HT-29 (cell line): ENCODE measurements at places on chromosomes 7 and 10.

DNA sequence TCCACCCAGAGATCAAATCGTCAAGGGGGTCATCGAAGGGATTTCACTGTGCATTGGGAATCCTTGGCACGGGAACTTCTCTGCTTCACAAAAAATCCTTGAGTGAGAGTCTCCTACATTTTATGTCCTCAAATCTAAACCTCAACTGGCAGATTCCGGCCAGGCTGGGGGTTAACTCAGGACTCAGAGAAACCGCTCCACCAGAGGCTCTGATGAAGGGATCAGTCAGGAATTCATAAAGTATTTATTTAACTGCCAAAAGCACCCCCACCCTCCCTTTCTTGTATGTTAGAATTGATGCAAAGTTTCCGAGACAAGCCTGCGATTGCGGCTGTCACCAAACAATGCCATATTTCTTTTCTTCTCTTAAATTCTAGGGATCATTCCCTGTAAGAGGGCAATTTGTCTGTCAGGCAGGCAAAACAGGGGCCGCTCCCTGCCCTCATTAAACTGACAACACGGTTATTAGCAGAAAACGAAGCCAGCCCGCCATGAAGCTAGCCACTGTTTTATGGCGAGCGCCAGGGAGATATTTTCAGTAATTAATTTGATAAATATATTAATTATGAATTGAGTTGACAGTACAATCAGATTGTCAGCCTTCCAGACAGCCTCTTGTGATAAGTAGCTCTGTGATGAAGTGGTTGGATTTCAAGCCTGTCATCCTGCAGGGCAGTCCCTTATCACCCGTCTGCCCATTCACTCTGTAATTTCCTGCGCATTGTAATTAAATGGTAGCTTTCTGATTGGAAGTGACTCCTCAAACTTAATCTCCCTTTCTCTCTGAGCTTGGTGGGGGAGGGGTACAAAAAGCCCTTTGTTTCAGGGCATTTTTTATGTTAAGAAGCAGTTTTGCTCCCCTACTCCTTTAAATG, 153.0 kb upstream of the GPR26 start:
- no peak for DNase-seq

GRCh38 chr7:16404636-16405035, 16.7 kb downstream of the CRPPA start:
- DNase-seq, result no peak

- DNase-seq, result no peak
Observed at GRCh38 chr7:22845221-22845834, 22.7 kb upstream of the TOMM7 start.

GRCh38 chr10:77520290-77520689, 117.3 kb downstream of the KCNMA1 start:
- DNase-seq, result no peak

- no peak for DNase-seq
Observed at GRCh38 chr7:111710839-111711380, 148.6 kb upstream of the IMMP2L start.

GRCh38 chr10:80506189-80506575, 31.5 kb upstream of the SH2D4B start:
- peak; percentile 45 for DNase-seq

- DNase-seq, result no peak
Observed at GRCh38 chr10:58932577-58933314, 243.7 kb upstream of the PHYHIPL start.

GRCh38 chr10:31340343-31340742, 21.3 kb downstream of the ZEB1 start:
- DNase-seq, result no peak

- no peak for DNase-seq
Observed at GRCh38 chr7:20450536-20450935, 119.8 kb downstream of the ITGB8 start.

DNA sequence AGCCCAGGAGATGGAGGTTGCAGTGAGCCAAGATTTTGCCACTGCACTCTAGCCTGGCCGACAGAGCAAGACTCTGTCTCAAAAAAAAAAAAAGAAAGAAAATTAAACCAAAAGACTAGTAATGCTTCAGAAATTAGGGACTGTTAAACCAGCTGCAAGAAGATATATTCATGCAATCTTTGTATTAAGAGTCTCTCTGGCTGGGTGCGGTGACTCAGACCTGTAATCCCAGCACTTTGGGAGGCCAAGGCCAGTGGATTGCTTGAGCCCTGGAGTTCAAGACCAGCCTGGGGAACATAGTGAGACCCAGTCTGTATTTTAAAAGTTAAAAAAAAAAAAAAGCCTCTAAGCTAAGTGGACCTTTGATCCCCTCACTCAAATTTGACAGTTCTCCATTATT, 2.5 kb upstream of the HNRNPF start:
- no peak for DNase-seq

- DNase-seq, result no peak
Observed at GRCh38 chr7:99398891-99399445, 9.4 kb downstream of the PDAP1 start.

GRCh38 chr10:75441196-75441595, 9.8 kb downstream of the LRMDA start:
- DNase-seq, result no peak

- DNase-seq, result no peak
Observed at GRCh38 chr7:74138334-74138867, 35.8 kb upstream of the EIF4H start.

- DNase-seq, result no peak
Observed at GRCh38 chr7:155684543-155684942, 40.1 kb downstream of the RBM33 start.

DNA sequence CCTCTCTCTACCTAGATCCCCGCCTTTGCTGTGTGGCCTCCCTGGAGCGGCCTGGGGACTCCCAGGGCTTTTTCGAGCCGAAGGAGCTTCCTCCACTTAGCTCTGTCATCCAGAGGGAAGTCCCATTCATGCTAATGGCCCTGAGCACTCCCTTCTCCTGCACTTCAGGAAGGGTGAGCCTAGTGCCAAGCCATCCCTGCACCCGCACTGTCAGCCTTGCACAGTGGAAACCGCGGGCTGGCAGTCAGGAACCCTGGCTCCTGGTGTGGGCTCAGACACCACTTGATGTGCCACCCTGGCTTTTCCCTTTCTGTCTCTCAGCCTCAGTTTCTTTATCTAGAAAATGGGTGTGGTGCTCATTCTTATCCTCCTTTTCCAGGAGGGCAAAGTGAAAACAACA, 131.6 kb downstream of the ZMIZ1 start:
- DNase-seq, result no peak

DNA sequence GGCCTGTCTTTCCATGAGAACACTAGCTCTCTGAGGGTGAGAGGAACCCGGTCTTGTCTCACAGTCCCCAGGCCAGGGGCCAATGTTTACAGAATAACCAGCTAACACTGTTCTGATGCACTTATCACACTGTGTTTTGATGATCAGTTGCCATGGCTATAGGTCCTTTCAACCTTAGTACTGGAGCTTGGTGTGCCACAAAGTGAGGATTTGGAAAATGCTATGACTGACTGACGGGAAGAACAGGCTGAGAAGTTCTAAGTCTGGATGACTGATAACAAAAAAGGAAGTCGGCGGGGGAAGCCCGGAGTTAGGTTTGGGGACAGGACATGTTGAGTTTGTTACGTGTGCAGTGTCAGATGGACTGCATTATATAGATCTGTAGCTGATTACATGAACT, 141.8 kb downstream of the CTTNBP2 start:
- no peak for DNase-seq

DNA sequence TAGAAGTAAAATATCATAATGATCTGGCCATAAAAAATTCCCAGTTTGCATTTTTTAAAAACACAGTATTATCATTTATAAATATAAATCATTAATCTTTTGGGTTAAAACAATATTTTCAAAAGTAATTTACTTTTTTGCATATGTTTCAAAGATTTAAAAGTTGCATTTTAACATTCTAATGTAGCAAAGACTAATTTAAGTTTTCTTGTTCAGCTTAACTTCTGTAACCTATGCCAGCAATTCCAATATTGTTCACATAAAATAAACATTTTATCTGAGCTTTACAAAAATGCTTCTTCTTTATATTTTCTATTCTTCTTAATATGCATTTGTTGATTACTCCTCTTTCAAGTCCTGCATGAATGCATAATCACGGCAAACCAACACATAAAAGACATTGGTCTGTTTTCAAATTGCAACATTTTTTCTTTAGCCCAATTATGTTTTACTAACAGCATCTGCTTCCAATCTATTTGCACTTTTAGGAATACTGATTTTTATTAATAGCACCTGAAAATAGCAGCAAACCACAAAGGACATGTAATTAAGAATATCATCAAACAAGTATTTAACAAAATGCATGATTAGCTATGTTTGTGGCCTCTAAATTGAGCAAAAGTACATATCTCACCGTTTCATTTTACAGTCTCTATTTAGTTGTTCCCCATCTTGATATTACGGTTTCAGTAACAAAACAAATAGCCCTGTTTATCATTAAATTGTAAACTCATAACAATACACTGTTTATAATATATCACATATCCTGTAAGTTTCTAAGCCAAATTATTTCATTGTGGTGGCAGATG, 286.9 kb upstream of the NFE2L3 start:
- DNase-seq, result no peak

DNA sequence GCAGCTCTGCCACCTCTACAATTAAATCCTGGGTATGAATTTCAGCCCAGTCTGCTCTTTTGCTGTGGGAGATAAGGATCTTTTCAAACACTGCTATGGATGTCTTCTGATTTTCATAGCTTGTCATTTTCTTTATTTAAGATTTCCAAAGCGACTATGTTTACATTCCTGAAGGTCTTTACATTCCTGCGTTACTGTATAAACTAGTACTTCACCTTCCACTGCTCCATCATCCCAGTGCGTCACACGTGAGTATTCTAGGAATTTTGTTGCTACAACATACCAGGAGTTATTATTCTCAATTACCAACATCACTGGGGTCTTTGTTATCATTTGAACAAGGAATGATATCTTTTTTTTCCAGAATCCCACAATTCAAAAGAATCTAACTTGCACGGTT, 944.7 kb downstream of the SORCS3 start:
- no peak for DNase-seq

DNA sequence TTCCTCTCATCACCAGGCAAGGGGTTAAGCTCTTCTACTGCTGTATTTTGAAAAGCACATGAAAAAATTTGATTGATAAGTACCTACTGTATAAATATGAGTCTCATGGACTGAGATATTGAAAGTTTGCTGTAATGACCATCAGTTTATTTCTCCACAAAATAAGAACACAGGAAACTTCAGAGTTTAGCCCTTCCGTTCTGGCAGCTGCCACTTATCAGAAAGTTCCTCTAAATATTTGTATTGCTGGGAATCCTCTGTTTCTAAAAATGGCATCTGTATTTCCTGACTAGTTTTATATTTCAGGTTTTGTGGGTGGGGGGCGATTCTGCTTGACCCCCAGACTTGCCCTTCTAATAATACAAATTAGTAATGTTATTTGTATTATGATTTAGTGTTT, 92.0 kb downstream of the LYZL2 start:
- no peak for DNase-seq

DNA sequence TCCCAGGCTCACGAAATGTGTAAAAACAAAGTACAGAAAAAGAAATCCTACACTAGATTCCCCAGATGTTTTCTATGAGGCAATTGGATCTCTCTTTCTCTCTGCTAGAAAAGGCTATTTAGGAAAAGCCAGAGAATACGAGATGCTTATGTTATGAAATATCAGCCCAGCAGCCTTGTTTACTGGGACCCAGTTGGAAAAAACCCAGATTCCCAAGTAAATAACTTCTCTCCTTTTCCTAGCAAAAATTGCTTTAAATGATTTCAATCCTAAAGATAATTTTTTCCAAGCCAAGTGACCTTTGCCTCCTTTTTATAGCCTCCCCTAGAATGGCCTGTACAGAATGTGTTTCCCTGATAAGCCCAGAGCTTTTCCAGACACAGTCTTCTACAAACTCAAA, 199.3 kb downstream of the PLXNA4 start:
- no peak for DNase-seq

- peak; percentile 77 for DNase-seq
Observed at GRCh38 chr7:116511552-116512519, 12.3 kb downstream of the CAV2 start.

- no peak for DNase-seq
Observed at GRCh38 chr7:107387128-107387527, 82.7 kb upstream of the GPR22 start.

DNA sequence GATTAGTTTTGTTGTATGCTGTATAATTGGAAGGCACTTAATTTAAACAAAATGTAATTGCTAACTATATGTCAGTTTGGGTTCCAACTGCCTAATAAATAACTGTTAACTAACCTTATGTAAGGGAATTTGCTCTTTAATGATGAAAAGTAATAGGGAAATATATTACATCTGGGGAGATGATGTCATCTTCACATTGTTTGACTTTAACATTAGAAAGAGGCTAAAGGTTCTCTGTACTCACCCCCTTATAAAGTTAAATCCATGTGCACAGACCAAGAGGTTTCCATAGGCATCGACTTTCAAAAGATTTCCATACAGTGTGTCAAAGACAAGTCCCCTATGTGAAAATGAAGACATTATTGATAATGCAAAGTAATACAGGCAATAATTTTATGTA, 87.6 kb downstream of the NT5C2 start:
- DNase-seq, result no peak

- DNase-seq, result no peak
Observed at GRCh38 chr7:91243591-91244301, 20.5 kb upstream of the FZD1 start.

DNA sequence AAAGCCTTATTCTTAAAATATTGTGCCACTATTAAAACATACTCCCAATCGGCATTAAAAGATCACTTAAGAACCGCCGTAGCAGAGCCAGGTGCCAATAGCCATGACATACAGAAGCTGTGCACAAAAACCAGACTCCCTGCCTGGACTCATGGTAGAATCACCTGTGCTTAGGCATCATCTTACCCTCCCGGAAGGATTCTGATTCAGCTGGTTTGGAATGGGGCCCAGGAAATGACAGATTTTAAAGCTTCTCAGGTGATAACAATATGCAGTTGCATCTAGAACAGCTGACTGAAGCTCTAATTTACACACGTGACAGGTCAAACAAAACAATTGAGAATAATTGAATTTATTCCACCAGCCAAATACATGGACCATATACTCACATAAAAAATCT, 10.7 kb downstream of the A1CF start:
- no peak for DNase-seq

- DNase-seq, result no peak
Observed at GRCh38 chr10:63477927-63478326, 12.2 kb upstream of the JMJD1C start.

GRCh38 chr7:957418-958220, 3.1 kb upstream of the ADAP1 start:
- DNase-seq, result peak; percentile 89

DNA sequence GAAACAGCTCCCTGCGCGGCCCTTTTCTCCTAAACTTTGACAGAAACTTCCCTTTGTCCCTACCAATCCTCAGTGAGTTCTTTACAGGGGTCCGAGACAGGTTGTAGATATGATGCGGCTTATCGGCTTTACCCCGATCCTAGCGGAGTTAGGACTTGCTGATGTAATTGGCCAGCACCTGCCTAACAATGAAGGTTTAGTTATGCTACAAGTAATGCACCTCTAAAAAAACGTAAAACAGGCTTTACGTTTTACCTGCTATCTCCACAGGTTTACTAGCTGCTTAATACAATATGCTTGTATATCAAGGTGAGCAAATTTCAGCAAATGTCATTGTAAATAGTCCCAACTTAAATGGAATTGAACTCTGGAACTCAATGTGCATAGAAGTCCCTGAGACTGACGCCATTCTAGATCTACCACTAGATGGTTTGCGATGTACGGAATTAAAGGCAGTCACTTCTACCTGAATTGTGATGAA, 697 bp upstream of the SNX13 start:
- peak; percentile 59 for DNase-seq
